ENCODE measurements at places on chromosomes 5 and 9.

DNA sequence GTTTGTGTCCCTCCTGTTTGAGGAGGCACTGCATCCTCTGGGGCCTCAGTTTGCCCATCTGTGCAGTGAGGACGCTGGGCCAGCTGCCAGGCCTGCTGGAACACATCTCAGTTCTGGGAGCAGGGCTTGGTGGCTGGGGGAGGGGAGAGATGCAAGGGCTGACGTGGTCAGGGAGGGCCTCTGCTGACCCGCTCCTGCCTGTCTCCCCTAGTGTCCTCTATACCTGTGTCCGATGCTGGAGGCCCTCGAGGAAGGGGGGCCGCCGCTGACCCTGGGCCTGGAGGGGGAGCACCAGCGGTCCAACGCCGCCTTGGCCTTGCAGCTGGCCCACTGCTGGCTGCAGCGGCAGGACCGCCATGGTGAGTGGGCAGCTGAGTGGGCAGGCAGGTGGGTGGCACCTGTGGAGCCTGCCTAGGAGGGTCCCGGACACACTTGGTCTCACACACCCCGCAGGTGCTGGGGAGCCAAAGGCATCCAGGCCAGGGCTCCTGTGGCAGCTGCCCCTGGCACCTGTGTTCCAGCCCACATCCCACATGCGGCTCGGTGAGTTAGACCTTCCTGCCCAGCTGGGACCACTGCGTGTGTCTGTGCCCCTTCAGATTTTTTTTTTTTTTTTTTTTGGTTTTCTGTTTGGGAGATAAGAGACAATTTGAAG lies 5.8 kb downstream of the FPGS start:
- DNase-seq = no peak

GRCh38 chr9:127854960-127855359 lies 502 bp upstream of the ENG start:
- DNase-seq = no peak

GRCh38 chr9:81182431-81182830 lies 506.9 kb downstream of the TLE1 start:
- no peak for DNase-seq

- DNase-seq = no peak
Measured at GRCh38 chr9:134870746-134871662, 9.6 kb upstream of the FCN2 start.

GRCh38 chr9:135291165-135291564 lies 188.4 kb upstream of the PPP1R26 start:
- DNase-seq = no peak

DNA sequence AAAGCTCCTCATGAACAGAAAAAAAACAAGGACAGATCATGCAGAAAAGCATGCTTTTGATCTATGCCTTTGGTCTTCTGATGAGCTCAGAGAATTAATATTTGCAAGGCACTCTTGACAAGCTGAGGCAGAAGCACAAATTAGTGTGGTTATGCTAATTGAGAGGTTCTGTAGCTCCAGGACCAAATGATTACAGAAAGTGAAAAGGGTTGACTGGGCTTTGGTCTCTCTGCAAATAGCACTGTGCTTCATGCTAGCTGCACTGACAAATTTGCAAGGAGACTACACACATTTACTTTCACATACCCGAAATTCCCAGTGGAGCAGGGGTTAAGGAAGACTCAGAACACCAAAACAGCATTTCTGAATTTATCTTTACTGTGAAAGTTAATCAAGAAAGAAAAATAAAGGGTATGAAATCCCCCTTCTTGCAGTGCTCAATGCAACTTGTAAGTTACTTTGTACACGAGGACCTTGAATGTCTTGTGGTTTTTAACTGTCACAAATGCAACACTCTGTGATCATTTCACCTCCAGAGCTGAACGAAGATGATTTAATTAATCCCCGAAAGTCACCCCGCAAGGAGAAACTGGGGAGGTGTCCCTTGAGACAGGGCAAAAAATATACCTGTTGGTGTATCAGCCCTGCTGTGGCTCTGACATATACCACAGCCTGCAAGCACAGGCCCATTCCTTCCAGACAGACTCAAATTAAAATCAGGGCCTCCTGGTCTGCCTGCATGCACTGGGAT lies 11.9 kb downstream of the RAPGEF1 start:
- DNase-seq = no peak

- no peak for DNase-seq
Measured at GRCh38 chr9:129471201-129472019, 149.5 kb downstream of the C9orf50 start.

- DNase-seq = no peak
Measured at GRCh38 chr5:83400701-83401100, 70.8 kb upstream of the VCAN start.

GRCh38 chr5:172837640-172838039 lies 3.6 kb downstream of the ERGIC1 start:
- DNase-seq = peak; percentile 41

GRCh38 chr9:100286257-100286656 lies 66.5 kb downstream of the TEX10 start:
- DNase-seq = no peak

GRCh38 chr9:100409176-100409556 lies 17.8 kb upstream of the MSANTD3 start:
- no peak for DNase-seq

- DNase-seq = no peak
Measured at GRCh38 chr9:112125951-112126388, 49.1 kb downstream of the SUSD1 start.

DNA sequence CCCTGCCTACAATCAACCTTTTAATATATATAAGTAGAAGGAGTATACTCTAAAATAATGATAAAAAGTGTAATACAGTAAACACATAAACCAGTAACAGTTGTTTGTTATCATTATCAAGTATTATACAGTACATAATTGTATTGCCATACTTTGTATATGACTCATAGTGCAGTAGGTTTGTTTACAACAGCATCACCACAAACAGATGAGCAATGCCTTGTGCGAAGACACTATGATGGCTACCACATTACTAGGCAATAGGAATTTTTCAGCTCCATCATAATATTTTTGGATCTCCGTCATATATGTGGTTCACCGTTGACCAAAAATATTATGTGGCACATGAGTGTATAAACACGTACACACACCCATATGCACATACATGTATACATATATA lies 69.7 kb upstream of the APC start:
- DNase-seq = no peak

GRCh38 chr9:122816163-122816867 lies 12.1 kb downstream of the PDCL start:
- DNase-seq = peak; percentile 66

GRCh38 chr9:121942866-121943382 lies 150.2 kb downstream of the TTLL11 start:
- DNase-seq = no peak

- peak; percentile 80 for DNase-seq
Measured at GRCh38 chr5:64505769-64506566, at the start of gene RGS7BP. RGS7BP (plus strand) TSS chr5:64506015; CDS start chr5:64506625, 610 bp downstream.

DNA sequence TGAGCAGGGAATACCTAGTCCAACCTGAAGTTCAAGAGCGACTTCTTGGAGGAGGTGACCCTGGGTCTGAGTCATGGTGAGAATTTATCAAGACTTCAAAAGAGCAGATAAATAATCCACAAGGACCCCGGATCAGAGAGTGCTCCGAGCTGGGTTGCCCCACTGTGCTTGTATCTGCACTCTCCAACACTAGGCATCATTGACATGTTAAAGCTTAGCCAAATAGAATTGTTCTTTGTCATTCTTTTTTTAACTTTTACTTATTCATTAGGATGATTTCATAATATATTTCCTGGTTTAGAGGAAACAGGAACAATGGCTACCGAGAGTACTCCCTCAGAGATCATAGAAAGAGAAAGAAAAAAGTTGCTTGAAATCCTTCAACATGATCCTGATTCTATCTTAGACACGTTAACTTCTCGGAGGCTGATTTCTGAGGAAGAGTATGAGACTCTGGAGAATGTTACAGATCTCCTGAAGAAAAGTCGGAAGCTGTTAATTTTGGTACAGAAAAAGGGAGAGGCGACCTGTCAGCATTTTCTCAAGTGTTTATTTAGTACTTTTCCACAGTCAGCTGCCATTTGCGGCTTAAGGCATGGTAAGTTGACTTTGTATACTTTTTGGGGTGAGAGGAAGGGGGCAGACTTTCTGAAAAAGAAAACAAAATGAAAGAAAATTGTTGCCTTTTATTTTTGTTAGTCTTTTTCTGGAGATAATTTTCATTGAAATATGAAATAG lies at the start of gene CARD6:
CARD6 (plus strand) TSS at position 300 of the 738 bp plus-strand sequence; CDS start at position 316, 16 bp downstream.
- DNase-seq = peak; percentile 16

DNA sequence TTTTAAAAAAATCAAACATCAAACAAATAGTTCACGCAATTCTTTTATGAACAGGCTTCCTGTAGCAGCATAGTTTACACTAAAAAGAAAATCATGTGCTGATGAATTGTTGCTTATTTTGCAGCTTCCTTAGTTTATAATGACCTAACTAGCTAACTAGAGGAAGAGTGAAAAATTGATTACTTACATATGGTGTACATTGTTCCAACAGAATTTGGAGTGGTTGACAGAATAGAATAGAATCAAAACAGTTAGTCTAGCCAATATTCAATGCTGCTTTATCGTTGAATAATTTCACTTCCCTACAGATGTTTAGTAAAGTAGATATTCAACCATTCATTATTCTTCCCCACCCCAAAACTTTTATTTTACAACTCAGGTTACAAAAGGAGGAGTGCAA lies 4.2 kb downstream of the NMUR2 start:
- no peak for DNase-seq

DNA sequence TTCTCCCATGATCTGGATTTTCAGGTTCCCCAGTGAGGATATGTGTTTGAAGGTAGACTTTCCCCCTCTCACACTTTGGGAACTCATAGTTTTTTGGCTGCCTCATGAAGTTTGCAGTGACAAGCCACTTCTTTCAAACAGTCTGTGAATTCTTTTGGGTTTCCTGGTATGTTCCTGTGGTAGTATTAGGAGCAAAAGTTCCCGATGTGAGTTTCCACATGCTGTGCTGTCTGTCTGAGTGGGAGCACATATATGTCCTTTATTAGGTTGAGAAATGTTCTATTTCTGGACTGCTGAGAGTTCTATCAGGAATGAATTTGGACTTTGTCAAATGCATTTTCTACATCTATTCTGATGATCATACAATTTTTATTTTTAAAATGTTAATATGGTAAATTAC lies 273.2 kb upstream of the TARS1 start:
- no peak for DNase-seq

GRCh38 chr5:121264605-121265004 lies 587.1 kb upstream of the FTMT start:
- DNase-seq = no peak

DNA sequence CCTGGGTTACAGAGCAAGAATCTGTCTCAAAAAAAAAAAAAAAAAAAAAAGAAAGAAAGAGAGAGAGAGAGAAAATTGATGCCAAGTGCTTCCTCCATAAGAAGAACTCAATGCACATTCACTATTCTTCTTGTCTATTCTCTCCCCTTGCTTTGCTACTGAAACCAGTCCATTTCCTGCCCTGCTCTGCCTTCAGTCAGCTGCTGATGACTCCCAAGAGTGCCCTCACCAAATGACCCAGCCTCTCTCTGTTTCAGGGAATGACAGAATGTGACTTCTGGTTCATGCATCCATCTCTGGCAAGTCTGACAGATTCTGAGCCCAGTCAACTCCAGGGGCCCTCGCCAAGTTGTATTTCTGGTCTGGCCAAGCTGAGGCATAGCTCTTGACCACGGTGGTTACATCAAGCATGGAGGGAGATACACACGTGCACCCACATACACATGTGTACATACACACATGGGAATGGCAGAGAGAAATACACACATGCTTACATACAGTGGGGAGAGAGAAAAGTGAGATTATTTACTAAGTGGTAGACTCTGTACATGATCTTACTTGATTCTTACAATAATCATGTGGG lies 106.2 kb downstream of the NSG2 start:
- DNase-seq = no peak

DNA sequence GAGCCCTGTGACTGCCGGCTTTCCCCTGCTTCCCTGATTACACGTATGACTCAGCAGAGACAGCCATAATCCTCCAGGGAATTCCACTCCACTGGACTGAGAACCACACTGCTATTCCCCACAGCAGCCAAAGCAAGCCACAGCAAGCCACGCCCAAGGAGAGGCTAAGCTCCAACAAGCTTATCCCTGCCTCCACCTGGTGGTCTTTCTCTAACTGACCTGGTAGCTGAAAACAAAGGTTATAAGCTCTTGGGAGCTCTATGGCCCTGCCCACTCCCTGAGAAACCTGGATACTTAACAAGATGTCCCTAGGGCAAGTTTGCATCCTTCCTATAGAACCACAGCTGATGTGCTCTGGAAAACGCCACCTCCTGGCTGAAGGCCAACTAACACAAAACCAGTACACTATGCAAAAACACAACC lies 613.7 kb upstream of the CDH18 start:
- no peak for DNase-seq

DNA sequence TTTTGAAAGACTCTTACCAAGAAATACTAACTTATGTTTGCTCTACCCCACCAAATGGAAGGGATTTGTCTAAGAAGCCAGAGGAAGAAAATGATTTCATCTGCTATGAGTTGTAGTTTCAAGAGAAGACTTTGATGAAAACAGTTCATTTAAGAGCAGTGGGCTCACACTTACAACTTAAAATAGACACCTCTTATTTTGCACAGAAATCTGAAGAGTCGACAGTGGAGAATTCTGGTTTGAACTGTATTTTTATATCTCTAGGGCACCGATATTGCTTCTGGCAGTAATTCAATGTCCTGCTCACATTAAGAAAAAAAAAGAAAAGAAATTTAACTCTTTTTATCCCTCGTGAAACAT lies 1.9 kb upstream of the DAB2 start:
- no peak for DNase-seq

DNA sequence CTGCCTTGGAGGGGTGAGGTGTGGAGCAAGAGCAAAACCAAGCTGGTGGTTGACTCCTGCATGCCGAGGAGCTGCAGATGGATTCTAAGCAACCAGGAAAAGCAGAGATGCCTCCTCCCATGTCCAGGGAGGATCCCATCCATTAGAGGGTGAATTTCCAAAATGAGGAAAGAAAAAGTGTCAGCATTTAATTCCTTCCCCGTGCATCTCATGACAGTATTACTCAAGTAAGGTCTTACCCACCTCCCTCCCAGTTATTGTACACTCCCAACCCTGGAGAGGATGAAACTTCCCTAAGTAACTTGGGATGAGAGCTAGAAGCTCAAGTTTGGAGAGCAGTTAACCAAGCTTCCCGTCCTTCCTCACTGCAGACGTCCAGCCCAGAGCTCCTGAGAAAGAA lies 19.9 kb downstream of the C9orf152 start:
- no peak for DNase-seq

DNA sequence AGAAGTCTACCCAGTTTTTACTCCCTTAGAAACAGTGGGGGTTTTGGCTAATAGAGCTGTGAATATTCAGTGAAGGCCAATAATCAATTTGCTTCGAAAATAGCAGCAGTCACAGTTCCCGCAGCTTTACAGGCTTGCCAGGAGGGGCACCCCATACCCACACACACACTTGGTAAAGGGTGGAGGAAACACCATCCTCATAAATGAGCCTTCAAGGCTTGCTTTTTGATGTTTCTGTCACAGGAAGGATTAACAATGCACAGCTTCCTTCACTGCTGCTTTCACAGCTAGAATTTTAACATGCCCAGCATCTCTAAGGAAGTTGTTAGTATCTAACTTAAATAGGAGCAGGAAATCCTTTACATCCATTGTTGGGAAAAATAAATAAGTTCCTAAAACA lies 1247.5 kb upstream of the C9orf72 start:
- peak; percentile 16 for DNase-seq

All from Ammon's horn (tissue), 1 donor.